ENCODE measurements at places on chromosomes 2 and 18. TPM values are rescaled to one million over a fixed set of nuclear protein-coding genes. Genes with fewer than 3 reads are reported as not detected.

- DNase-seq: peak; percentile 10
- no peaks in the 10 kb centered on the region for H3K36me3 ChIP-seq
- no peak overlapping the region for H3K4me3 ChIP-seq
- no peak overlapping the region for H3K27ac ChIP-seq
- no peaks in the 10 kb centered on the region for H3K4me1 ChIP-seq
These were observed 101.8 kb downstream of the DAW1 start for GRCh38 chr2:227973241-227973640.

DNA sequence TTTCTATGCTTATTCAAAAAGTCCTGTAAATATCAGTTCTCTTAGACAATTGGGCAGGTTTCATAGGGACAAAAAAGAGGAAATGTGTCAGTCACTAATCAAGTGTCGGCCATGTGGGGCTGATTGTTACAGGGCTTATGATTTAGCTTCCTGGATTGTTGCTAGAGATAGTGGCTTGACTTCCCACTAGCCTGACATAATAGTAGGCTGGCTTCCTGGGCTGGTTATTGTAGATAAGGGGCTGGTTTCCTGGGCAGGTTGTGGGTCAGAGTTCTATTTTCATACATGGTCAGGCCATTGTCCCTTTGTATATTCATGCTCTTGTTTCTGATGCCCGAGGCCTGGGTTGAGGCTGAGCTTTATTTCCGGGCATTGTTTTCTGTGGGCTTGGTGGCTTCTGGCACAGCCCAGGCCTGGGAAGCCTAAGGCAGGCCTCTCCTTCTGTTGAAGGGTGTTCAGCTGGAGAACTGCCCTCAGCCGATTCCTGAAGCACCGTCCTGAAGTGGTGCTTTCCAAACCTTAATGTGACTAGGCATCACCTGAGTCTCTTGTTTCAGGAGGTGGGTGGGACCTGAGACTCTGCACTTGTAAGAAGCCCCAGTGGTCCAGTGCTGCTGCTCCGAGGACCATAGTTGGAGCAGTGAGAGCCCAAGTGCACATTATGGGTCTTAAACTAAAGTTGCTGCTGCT is 37.0 kb downstream of the CD8B2 start:
- no peaks in the 10 kb centered on the region for H3K4me1 ChIP-seq
- no peak overlapping the region for H3K27ac ChIP-seq
- DNase-seq: no peak
- no peak overlapping the region for H3K4me3 ChIP-seq
- H3K27me3 ChIP-seq: no peaks in the 10 kb centered on the region
- no peaks in the 10 kb centered on the region for H3K36me3 ChIP-seq

- peak overlapping the region; percentile 95 for H3K27ac ChIP-seq
- H3K27me3 ChIP-seq: no peaks in the 10 kb centered on the region
- H3K4me1 ChIP-seq: peaks cover 38% of the 10 kb centered on the region
- H3K36me3 ChIP-seq: no peaks in the 10 kb centered on the region
These were observed 774 bp upstream of the FZD7 start for GRCh38 chr2:202032846-202033316.

DNA sequence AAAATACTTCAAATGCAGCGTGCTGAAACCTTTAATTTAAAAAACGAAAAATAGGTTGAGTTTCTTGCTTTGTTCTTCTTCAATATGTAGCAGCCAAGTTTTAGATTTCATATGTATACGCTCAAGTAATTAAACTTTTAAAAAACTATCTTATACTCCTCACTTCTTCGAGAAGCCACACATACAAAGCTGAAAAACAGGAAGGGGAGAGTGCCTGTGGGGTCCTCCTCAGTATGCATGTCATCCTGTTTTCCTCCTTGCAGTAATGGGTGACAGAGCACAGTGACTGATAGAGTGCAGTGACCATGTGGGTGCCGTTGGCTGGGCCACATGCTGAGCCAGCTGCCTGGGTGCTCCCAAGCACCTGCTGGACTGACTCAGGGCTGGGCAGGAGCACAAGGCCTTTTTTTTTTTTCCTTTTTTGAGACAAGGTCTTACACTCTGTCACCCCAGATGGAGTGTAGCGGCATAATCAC is 33.3 kb downstream of the UXS1 start:
- H3K4me3 ChIP-seq: no peak overlapping the region
- peaks cover 33% of the 10 kb centered on the region for H3K4me1 ChIP-seq
- DNase-seq: no peak
- peaks cover 4% of the 10 kb centered on the region for H3K36me3 ChIP-seq

DNA sequence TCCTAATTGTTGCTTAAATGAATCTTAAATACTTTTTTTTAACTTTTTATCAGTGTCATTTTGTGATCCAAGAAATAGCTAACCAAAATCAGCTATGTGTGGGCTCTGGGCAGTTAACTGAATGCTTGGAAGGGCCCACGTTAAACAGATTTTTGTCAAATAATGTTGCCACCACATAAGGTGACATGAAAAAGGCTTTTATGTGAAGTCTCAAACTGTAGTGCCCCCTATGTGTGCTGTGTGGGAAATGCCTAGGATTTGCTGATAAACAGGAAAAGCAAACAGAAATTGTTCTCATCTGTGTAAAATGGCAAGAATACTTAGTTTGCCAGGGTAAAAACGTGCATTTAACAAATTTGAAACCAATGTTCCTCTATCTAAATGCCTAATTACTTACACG is 242.2 kb downstream of the ZNF516 start:
- H3K36me3 ChIP-seq: no peaks in the 10 kb centered on the region
- DNase-seq: peak; percentile 38
- no peaks in the 10 kb centered on the region for H3K4me1 ChIP-seq
- no peak overlapping the region for H3K4me3 ChIP-seq
- peaks cover 11% of the 10 kb centered on the region for H3K27me3 ChIP-seq
- no peak overlapping the region for H3K27ac ChIP-seq

DNA sequence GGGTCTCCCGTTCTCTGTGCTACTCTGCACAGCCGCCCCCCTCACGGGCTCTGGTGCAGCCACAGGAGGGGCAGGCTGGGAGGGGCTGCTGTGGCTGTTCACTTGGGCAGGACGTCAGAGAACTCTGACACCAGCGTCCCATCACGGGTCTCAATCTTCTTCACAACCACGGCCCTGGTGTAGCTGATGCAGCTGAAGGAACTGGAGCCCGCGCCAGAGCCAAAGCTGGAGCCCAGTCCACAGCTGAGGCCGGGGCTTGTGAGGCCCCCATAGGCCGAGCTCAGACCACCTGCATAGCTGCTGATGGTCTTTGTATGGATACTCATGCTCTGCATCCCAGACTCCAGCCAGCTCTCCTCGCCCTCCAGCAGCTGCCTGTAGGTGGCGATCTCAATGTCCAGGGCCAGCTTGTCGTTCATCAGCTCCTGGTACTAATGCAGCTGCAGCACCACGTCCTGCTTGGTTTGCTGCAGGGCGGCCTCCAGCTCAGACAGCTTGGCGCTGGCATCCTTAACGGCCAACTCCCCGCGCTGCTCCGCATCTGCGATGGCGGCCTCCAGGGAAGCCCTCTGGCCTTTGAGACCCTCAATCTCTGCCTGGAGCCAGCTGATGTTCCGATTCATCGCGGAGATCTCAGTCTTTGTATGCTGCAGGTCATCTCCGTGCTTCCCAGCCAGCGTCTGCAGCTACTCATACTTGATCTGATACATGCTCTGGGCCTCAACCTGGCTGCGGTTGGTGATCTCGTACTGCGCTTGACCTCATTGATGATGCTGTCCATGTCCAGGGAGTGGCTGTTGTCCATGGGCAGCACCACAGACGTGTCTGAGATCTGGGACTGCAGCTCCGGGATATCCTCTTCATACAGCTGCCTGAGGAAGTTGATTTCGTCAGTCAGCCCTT is 7.4 kb upstream of the DUSP19 start:
- no peaks in the 10 kb centered on the region for H3K36me3 ChIP-seq
- DNase-seq: peak; percentile 28
- no peaks in the 10 kb centered on the region for H3K27me3 ChIP-seq
- no peaks in the 10 kb centered on the region for H3K4me1 ChIP-seq
- H3K4me3 ChIP-seq: no peak overlapping the region

DNA sequence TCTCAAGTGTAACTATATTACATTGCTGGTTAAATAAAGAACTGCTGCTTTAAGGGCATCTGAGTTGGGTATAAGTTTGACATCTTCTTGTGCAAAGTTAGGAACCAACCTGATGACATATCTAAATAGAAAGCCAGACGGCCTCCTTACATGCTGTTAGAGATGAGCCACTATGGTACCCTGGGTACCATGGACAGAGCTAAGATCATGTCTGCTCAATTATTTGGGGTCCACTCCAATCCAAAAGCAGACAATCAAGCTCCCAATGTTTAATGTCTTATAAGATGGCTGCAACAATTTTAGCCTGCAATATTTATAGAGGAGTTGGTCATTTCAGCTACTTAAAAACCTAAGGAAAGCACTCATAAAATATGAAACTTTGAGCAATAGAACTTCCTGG is 86.2 kb downstream of the UPP2 start:
- no peaks in the 10 kb centered on the region for H3K27me3 ChIP-seq
- H3K4me3 ChIP-seq: no peak overlapping the region
- peaks cover 31% of the 10 kb centered on the region for H3K4me1 ChIP-seq
- no peak for DNase-seq
- H3K27ac ChIP-seq: no peak overlapping the region
- no peaks in the 10 kb centered on the region for H3K36me3 ChIP-seq

GRCh38 chr2:144455987-144456386 is 63.9 kb downstream of the ZEB2 start:
- peak overlapping the region; percentile 71 for H3K27ac ChIP-seq
- no peak overlapping the region for H3K4me3 ChIP-seq
- H3K36me3 ChIP-seq: peaks cover 10% of the 10 kb centered on the region
- DNase-seq: no peak
- H3K27me3 ChIP-seq: no peaks in the 10 kb centered on the region

- H3K27me3 ChIP-seq: no peaks in the 10 kb centered on the region
- H3K4me1 ChIP-seq: peaks cover 27% of the 10 kb centered on the region
- H3K4me3 ChIP-seq: peak overlapping the region; percentile 76
- DNase-seq: peak; percentile 40
These were observed 1.3 kb downstream of the TAF1B start for GRCh38 chr2:9844576-9844975.

DNA sequence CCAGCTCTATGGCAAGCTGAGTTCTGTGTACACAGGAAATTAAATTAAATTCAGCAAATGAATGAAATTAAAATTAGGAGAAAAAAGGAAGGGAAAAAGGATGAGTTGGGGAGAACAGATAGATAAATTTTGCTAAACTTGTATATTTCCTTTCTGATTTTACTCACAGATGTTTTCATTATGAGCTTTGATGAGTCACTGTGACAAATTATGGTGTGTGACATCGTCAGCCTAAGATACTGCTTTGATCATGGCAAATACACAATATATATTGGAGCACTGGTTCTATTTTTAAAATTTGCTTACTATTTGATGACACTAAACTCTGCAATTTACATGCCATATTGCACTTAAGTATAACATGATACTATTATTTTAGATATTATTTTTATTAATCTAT is 464.6 kb upstream of the SPHKAP start:
- H3K27ac ChIP-seq: no peak overlapping the region
- peaks cover 15% of the 10 kb centered on the region for H3K4me1 ChIP-seq

GRCh38 chr2:181674461-181674860 is 5.9 kb downstream of the NEUROD1 start:
- no peaks in the 10 kb centered on the region for H3K4me1 ChIP-seq
- no peaks in the 10 kb centered on the region for H3K36me3 ChIP-seq
- H3K4me3 ChIP-seq: no peak overlapping the region
- DNase-seq: no peak
- no peak overlapping the region for H3K27ac ChIP-seq

- no peaks in the 10 kb centered on the region for H3K27me3 ChIP-seq
- peaks cover 60% of the 10 kb centered on the region for H3K4me1 ChIP-seq
- peak within 1 kb of the TSS; percentile 69 for H3K4me3 ChIP-seq
- DNase-seq: peak; percentile 91
- H3K27ac ChIP-seq: peak within 1 kb of the TSS; percentile 94
These were observed at the start of gene KCNE4 for GRCh38 chr2:223051693-223052289. KCNE4 (plus strand) TSS chr2:223052190; CDS start chr2:223052831, 641 bp downstream.

- DNase-seq: no peak
- no peaks in the 10 kb centered on the region for H3K36me3 ChIP-seq
- no peak overlapping the region for H3K4me3 ChIP-seq
- H3K27me3 ChIP-seq: no peaks in the 10 kb centered on the region
- no peak overlapping the region for H3K27ac ChIP-seq
- no peaks in the 10 kb centered on the region for H3K4me1 ChIP-seq
These were observed 42.7 kb upstream of the ZFP36L2 start for GRCh38 chr2:43269074-43269572.

GRCh38 chr18:1994471-1994870 is 576.8 kb downstream of the METTL4 start:
- no peaks in the 10 kb centered on the region for H3K4me1 ChIP-seq
- H3K4me3 ChIP-seq: no peak overlapping the region
- H3K27me3 ChIP-seq: peaks cover 17% of the 10 kb centered on the region

DNA sequence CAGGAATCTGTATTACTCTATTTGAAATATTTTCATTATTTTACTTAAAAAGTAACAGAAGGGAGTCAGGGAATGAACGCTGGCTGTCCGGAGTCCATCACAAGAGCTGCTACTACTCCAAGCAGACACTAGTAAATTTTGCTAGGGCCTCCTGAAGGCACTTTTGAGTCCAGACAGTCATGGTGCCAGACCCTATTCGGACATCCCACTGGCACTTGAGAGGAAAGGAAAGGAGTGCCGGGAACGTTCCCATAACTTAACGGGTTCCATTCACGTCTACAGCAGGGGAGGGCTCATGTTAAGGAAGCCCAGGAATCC is 563 bp upstream of the GMCL1 start:
- H3K27me3 ChIP-seq: no peaks in the 10 kb centered on the region
- H3K27ac ChIP-seq: peak overlapping the region; percentile 68
- no peaks in the 10 kb centered on the region for H3K36me3 ChIP-seq

- H3K27me3 ChIP-seq: no peaks in the 10 kb centered on the region
- H3K4me3 ChIP-seq: no peak overlapping the region
- no peaks in the 10 kb centered on the region for H3K4me1 ChIP-seq
- H3K27ac ChIP-seq: no peak overlapping the region
- no peak for DNase-seq
These were observed 32.5 kb downstream of the DPP4 start for GRCh38 chr2:162041485-162041884.

Gene ERBB4
- 37.5 TPM for total RNA-seq

Gene SULT6B1
- total RNA-seq: not detected

Gene RESP18
- not detected for total RNA-seq

Gene PTPN4
- total RNA-seq: 51.5 TPM

Gene PROKR1
- 15.7 TPM for total RNA-seq

Gene FHOD3
- total RNA-seq: 0.34 TPM

Gene GRHL1
- total RNA-seq: 0.13 TPM

Gene CNTNAP5
- not detected for total RNA-seq

Gene CFLAR
- 55.1 TPM for total RNA-seq

Gene RAB17
- 0.62 TPM for total RNA-seq
